Panc1 (cell line): ENCODE measurements at places on chromosomes 16 and 17. TPM values are rescaled to one million over a fixed set of nuclear protein-coding genes. Genes with fewer than 3 reads are reported as not detected.

DNA sequence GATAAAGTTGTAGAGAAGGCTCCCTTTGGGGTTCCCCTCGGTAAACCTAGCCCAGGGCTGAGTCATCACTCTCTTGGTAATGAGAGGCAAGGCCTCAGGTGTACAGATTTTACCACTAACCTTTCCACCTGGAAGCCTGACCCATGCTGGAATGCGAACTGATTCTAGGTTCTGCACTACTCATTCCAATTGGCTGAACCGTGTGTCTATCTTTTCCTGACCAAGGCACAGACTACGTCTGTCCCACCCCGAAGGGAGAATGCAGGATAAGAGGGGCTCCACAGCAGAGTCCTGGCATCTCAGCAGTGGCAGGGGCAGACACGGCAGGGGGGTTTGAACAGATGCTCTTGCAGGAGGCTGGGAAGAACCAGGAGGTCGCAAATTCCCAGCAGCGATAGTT is 65.4 kb upstream of the B4GALNT2 start:
- no peaks in the 10 kb centered on the region for H3K27me3 ChIP-seq
- no peak for DNase-seq
- H3K4me1 ChIP-seq = no peaks in the 10 kb centered on the region
- no peak overlapping the region for H3K27ac ChIP-seq
- H3K4me3 ChIP-seq = no peak overlapping the region

DNA sequence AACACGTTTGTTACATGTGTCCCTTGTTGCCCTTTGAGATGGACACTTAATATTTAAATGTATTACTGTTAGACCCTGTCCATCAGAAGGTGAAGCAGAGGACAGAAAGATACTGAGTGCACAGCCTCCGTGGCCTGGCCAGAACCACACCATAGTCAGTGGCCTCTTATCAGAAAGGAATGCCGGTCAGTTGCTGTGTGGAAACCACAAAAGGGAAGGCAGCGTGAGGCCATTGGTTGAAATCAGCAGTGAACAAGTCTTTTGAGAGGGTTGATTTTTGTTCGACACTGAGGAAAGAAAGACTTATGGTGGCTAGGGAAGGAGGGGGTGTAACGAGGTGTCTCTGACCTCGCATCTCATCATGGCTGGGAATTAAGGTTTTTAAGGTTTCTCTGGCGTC is 85.4 kb upstream of the CLEC18A start:
- DNase-seq = no peak
- no peak overlapping the region for H3K4me3 ChIP-seq

DNA sequence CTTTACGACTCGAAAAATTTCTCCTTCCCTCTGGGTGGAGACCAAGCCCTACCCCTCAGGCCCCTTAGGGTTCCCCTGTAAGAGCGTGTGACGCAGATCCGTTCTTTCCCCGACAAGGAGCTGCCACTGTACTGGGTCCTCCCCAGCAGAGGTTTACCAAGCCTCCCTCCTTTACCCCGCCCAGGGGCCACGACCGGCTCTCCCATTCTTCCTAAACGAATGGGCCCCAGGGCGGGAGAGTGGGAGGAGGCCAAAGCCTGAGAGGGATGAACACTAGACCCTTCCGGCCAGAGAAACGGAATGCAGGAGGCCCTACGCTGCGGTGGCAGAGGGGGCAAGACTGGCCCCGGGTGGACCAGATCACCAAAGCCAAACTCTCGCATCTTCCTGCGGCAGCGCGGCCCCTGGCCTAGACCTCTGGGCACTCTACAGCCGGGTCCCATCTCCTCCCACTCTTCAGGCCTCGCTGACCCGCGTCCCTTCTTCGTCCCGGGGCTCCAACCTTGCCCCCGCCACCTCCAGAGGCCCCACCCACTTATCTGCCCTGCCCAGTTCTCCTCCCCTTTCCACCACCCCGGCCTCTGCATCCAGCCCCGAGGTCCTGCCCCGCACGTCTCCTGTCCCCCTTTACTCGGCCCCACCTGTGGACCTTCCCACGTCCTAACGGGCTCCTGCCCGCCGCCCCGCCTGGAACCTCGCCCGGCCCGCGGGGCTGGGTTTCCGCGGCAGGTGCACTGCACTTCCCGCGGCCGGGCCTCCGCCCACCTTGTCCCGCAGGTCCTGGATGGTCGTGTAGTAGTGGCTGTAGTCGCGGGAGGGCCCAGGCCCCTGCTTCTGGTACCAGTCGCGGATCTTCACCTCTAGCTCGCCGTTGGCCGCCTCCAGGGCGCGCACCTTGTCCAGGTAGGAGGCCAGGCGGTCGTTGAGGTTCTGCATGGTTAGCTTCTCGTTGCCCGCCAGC is 765 bp downstream of the KRT19 start:
- no peak for DNase-seq
- H3K4me3 ChIP-seq = peak overlapping the region; percentile 84
- H3K36me3 ChIP-seq = peaks cover 8% of the 10 kb centered on the region
- peaks cover 71% of the 10 kb centered on the region for H3K4me1 ChIP-seq
- no peaks in the 10 kb centered on the region for H3K27me3 ChIP-seq

- peaks cover 8% of the 10 kb centered on the region for H3K36me3 ChIP-seq
- H3K27ac ChIP-seq = no peak overlapping the region; the same call in 1 of the 2 replicates
These were observed 9.5 kb downstream of the PROCA1 start for GRCh38 chr17:28702026-28702751.

- no peak for DNase-seq
- H3K4me1 ChIP-seq = no peaks in the 10 kb centered on the region
- no peaks in the 10 kb centered on the region; the same call in 1 of the 2 replicates for H3K27me3 ChIP-seq
- H3K4me3 ChIP-seq = no peak overlapping the region
These were observed 29.8 kb downstream of the PITPNM3 start for GRCh38 chr17:6526362-6527152.

DNA sequence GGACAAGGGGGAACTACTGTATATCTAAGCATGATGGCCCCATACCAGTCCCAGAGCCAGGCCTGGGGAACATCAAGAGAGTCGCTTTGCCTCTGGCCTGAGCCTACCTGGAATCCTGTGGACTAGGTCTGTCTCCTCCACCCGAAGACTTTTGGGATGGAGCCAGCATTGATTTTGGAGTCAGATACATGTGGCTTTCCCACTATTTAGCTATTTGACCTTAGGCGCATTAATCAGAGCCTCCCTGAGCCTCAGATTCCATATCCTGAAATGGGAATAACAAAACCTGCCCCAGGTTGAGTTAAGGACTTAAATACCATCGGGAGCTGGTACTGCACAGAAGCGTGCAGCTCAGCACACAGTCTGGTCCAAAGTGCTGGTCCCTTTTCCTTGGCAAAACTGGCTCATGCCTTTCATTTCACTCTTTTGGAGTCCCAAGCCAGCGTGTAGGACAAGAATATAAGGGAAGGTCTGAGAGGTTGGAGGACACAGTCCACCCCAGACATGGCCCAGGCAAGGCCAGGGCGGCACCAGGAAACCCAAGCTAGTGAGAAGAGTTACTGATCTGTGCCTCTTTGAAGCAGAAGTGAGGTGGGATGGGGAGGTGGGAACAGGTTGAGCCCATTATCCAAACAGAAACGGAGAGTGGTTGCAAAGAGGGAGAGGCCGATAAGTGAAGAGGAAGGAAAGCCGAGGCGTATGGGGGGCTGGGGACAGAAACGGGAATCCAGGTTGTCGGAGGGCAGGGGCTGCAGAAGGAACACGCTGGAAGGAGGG is 986 bp downstream of the FA2H start:
- H3K36me3 ChIP-seq = no peaks in the 10 kb centered on the region
- no peak overlapping the region for H3K4me3 ChIP-seq
- no peak overlapping the region for H3K27ac ChIP-seq
- no peak for DNase-seq

DNA sequence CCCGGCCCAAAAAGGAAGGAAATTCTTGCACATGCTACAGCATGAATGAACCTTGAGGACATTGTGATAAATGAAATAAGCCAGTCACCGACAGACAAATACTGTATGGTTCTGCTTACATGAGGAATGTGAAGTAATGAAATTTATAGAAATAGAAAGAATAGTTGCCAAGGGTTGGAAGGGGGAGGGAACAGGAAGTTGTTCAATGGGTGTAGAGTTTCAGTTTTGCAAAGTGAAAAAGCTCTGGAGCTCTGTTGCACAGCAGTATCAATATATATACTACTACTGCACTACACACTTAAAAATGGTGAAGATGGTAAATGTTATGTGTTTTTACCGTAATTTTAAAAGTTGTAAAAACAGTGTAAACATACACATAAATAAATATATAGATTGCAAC is 43.7 kb downstream of the PKD1L3 start:
- H3K36me3 ChIP-seq = no peaks in the 10 kb centered on the region
- H3K27ac ChIP-seq = no peak overlapping the region
- no peaks in the 10 kb centered on the region for H3K27me3 ChIP-seq
- H3K4me3 ChIP-seq = no peak overlapping the region
- no peaks in the 10 kb centered on the region for H3K4me1 ChIP-seq

- H3K4me1 ChIP-seq = no peaks in the 10 kb centered on the region
- no peaks in the 10 kb centered on the region for H3K27me3 ChIP-seq
- H3K36me3 ChIP-seq = no peaks in the 10 kb centered on the region
- H3K27ac ChIP-seq = no peak overlapping the region
- DNase-seq = no peak
These were observed 41.1 kb downstream of the MEOX1 start for GRCh38 chr17:43620581-43620980.

Gene P2RX5
- 14.9 TPM for total RNA-seq

Gene ZNF267
- 24.2 TPM for total RNA-seq

Gene CCL1
- not detected for total RNA-seq

Gene MYH1
- not detected for total RNA-seq

Gene ERAL1
- total RNA-seq = 74.2 TPM
